ACHN (cell line): ENCODE measurements at places on chromosomes 1 and 21.

- DNase-seq = no peak
These were observed 338.3 kb downstream of the SIPA1L2 start for GRCh38 chr1:232291681-232292080.

GRCh38 chr1:232186931-232187330 lies 443.0 kb downstream of the SIPA1L2 start:
- DNase-seq = no peak

DNA sequence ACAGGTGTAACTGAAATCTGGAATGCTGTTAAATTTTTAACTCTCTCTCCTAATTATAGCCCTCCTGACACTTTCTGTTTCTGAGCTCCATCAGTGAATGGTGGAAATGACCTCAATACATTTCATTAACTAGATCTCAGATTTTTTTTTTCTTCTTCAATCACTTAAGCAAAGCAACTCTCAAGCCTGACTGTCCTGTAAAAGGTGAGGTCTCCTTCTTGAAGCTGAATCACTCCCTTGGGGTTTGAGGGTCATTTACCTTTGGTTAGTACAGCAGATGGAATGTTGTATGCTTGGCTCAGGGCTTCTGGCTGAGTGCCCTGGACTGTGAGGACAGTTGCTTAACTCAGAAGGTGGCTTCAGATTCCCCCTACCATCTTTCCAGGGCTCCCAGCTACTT lies 518.7 kb downstream of the PTPRC start:
- peak; percentile 22 for DNase-seq

DNA sequence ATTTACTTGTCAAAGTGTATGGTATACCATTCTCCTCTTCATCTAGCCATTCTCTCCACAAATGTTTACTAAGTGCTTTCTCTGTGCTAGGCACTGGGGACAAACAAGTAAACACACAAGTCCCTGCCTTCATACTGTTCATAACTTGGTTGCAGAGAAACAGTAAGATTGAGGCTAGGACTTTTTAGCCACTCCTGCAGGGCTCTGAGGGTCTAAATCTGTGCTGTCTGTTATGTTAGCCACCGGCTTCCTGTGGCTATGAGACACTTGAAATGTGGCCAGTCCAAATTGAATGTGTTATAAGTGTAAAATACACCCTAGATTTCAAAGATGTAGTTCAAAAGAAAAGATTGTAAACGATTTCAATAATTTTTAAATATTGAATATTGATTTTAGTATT lies 50.2 kb downstream of the AZIN2 start:
- DNase-seq = no peak

DNA sequence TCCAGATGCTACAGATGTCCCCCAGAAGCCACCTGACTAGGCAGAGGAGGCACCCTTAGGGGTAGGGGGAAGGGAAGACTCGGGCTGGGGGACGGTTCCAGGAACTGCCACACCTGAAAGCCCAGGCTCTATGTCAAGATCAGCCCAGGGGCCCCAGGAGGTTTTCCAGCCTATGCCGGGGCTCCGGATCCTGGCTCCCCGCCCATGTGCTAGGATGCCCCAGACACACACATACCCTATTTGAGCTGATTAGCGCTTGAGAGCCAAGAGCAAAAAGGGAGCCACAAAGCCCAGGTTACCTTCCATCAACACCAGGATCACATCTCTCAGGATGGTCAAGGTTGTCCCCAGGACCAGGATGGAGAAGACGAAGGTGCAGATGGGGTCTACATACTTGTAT lies 4.5 kb downstream of the SLC30A2 start:
- DNase-seq = no peak

DNA sequence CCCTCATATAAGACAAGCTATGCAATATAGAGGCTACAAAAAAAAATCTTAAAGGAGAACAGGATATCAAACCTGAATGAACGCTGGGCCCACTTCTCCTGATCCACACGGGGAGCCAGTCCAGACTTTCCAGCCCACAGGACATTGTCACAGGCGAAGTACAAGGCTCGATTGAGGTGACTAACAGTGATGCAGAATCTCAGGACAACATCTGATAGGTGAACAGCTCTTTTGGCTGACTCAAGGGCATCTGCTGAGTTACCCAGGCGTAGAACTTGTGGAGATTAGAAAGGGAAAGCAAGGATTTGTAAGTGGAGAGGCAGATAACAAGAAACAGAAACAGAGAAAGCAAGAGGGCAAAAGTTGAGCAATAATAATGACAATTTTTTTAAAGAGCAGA lies 1.8 kb downstream of the PEX11B start:
- peak; percentile 25 for DNase-seq

GRCh38 chr1:74847715-74848114 lies 114.8 kb downstream of the TYW3 start:
- no peak for DNase-seq

DNA sequence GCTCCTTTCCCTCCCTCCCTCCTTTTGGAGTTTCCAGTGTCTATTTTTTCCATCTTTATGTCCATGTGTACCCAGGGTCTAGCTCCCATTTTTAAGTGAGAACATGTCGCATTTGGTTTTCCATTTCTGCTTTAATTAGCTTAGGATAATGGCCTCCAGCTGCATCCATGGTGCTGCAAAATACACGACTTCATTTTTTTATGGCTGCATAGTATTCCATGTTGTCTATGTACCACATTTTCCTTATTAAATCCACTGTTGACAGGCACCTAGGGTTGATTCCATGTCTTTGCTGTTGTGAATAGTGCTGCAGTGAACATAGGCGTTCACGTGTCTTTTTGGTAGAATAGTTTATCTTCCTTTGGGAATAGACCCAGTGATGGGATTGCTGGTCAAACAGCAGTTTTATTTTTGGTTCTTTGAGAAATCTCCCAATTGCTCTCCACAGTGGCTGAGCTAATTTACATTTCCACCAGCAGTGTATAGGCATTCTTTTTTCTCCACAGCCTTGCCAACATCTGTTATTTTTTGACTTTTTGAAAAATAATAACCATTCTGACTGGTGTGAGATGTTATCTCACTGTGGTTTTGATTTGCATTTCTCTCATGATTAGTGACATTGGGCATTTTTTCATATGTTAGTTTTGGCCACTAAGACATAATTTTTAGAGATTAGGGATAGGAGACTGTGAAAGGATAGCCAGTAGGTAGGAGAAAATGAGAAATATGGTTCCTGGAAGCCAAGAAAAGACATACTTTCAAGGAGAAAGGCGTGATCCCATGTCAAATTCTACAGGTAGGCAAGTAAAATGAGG lies 50.4 kb downstream of the ADAMTS1 start:
- no peak for DNase-seq

GRCh38 chr1:197137322-197137721 lies 9.1 kb downstream of the ASPM start:
- no peak for DNase-seq
